ENCODE measurements at places on chromosomes 4 and X.

- peak; percentile 55 for DNase-seq
- no peak overlapping the region for H3K4me3 ChIP-seq
- H3K27ac ChIP-seq, result no peak overlapping the region
- H3K36me3 ChIP-seq, result no peaks in the 10 kb centered on the region
Measured at GRCh38 chrX:6053141-6053540, 175.5 kb downstream of the NLGN4X start.

- peak overlapping the region; percentile 93 for H3K27ac ChIP-seq
- no peaks in the 10 kb centered on the region for H3K27me3 ChIP-seq
- H3K4me3 ChIP-seq, result peak overlapping the region; percentile 76
- no peaks in the 10 kb centered on the region for H3K36me3 ChIP-seq
Measured at GRCh38 chrX:123860983-123861382, 1.1 kb downstream of the XIAP start.

DNA sequence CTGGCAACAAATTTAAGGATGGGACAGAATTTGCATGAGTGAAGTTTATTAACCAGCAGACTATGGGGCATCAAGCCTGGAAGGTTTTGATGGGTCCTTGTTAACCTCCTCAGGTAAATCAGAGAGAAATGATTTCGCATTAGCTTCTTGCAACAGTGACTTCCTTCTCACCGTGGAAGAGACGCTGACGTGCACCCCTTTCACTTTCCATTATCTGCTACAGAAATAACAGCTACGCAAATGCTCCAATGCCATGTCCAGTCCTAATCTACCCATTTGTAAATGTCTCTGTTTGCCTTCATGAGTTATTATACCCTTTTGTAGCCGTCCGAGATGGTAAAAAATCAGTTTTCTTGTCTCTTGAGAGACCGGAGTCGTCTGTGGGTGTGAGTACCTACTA is 100.3 kb downstream of the SLC34A2 start:
- no peaks in the 10 kb centered on the region for H3K27me3 ChIP-seq
- no peak overlapping the region for H3K27ac ChIP-seq
- H3K4me3 ChIP-seq, result no peak overlapping the region
- H3K36me3 ChIP-seq, result peaks cover 19% of the 10 kb centered on the region

GRCh38 chr4:119897260-119897659 is 169.4 kb downstream of the MAD2L1 start:
- DNase-seq, result no peak
- no peak overlapping the region for H3K27ac ChIP-seq
- no peak overlapping the region for H3K4me3 ChIP-seq
- H3K27me3 ChIP-seq, result no peaks in the 10 kb centered on the region

DNA sequence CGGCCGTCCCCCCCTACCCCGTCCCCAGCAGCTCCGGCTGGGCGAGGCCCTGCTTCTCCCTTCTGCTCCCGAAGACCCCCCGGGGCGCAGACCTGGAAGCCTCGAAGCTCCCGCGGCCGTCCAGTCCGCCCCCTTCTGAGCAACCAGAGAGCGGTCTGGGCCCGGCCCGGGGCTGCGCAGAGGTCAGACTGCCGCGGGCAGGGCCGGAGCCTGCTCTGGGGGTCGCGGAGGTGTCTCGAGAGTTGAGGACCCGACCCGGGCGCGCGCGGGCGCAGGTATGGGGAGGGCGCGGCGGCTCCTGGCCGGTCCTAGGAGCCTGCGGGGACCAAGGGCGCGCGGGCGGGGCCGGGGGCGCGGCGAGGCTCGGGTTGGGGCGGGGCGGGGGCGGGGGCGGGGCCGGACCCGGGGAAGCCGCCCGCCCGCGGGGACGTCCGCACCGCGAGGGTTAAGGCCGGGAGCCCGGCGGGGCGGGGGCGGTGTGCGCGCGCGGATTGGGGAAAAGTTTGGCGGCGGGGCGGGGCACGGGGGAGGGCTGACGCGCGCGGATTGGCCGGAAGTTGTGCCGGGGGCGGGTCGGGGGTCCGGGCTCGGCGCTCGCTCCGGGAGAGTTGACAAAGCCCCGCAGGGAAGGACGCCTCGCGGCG is at the start of gene FGFRL1:
Gene FGFRL1, plus strand, starts transcription at position 605 of the 644 bp plus-strand sequence. CDS start 860 bp downstream, outside the sequence.
- H3K27me3 ChIP-seq, result peaks cover 31% of the 10 kb centered on the region
- DNase-seq, result peak; percentile 94
- H3K4me1 ChIP-seq, result peaks cover 13% of the 10 kb centered on the region
- no peaks in the 10 kb centered on the region for H3K36me3 ChIP-seq
- peak within 1 kb of the TSS; percentile 53 for H3K4me3 ChIP-seq
- no peak within 1 kb of the TSS for H3K27ac ChIP-seq

DNA sequence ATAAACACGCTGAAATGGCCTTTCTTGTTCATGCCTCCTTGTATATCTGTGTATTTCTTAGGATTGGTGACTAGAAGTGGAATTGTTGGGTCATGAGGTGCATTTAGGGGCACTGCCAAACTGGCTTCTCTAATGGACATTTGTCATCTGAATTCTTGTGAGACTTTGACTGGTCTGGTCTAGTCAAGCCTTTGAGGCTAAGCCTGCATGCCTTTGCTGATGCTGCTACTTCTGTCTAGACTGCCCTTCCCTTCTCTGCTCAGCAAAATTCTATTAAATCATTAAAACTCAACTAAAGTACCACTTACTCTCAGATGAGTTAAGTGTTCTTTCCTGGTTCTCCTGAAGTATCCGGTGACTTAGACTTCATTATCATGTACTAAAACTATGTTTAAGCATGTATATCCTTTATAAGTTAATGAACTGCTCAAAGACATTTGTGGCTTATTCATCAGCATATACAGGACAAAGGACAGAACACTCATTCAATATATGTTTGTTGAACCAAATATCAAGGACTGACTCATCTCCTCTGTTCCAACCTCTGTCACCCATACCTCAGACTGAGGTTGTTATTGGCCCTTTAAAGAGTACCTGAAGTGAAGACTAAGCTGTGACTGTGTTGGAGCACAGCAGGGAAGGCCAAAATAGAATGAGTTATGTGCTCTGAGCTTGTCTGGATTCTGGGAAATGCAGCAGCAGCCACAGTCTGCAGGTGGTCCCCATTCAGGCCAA is 9.0 kb downstream of the TCEAL1 start:
- H3K36me3 ChIP-seq, result no peaks in the 10 kb centered on the region
- no peaks in the 10 kb centered on the region for H3K27me3 ChIP-seq
- H3K4me1 ChIP-seq, result no peaks in the 10 kb centered on the region
- no peak overlapping the region for H3K27ac ChIP-seq
